Naive thymus-derived CD8-positive, alpha-beta T cell (primary cell): ENCODE measurements at places on chromosomes 11 and 22. TPM values are rescaled to one million over a fixed set of nuclear protein-coding genes. Genes with fewer than 3 reads are reported as not detected.

- DNase-seq: no peak
These were observed 483.3 kb downstream of the TBC1D22A start for GRCh38 chr22:47245786-47246185.

The BET1L gene
- total RNA-seq: 110 TPM

DNA sequence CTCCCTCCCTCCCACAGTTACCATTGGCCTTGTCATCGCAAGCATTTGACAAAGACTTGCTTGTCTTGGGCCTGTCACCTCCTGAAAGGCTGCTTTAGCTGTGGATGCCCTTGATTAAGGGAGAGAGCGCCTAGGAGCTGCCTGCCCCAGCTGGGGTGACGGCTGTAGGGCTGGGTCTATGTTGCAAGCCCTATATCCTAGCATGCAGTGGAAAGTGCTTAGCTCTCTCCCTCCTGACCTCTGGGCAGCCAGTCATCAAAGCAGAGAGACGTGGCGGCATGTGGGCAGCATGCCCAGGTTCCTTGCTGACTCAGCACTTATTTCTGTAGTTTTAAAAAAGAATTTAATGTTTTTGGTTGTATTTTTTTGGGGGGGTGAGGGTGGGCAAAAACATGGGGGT is 75.9 kb downstream of the BARX2 start:
- DNase-seq: no peak

The DPP3 gene
- total RNA-seq: 23.7 TPM

The MS4A12 gene
- total RNA-seq: not detected

The SMC1B gene
- total RNA-seq: not detected

The SDF2L1 gene
- total RNA-seq: 27.8 TPM

GRCh38 chr11:11250470-11250869 is 102.6 kb downstream of the CSNK2A3 start:
- no peak for DNase-seq

- DNase-seq: no peak
These were observed 47.0 kb upstream of the CARS1 start for GRCh38 chr11:3104051-3104714.

DNA sequence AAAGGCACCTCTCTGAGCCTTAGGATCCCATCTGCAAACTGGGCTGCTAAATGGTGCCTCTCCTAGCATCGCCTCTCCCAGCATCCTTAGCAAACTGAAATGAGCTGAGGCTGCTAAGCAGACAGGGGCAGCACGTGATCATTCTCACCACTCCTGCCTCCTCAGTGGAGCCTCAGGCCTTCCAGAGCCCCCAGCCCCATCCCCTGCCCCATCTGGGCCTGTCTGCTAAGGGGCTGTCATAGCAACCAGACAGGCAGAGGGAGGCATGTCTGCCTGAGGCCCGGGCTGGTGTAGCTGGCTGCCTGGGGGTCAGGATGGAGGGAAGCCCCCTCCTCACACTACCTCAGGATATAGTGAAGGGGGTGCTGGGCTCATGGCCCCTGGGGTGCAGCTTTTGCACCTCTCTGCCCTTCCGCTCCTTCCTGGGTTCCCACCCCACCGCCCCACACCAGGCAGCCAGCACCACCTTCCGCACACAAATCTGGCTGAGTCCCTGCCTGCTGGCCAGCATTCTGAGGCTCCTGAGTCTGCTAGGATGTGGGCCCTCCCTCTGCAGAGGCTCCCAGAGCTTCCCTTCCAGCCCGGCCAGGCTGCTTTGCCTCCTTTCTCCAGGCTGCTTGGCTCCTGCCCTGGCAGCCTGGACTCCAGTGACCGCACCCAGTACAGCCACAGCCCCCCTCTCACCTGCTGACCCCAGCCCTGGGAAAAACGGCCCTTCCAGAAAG is 47.5 kb upstream of the TTLL12 start:
- no peak for DNase-seq
